Endothelial cell (in vitro differentiated cells): ENCODE measurements at places on chromosomes 16 and 17.

- no peak for DNase-seq
Observed at GRCh38 chr17:8865811-8866210, 1.7 kb downstream of the PIK3R6 start.

GRCh38 chr16:52569701-52570100, 22.8 kb upstream of the TOX3 start:
- no peak for DNase-seq

GRCh38 chr17:56786989-56787482, 46.7 kb downstream of the C17orf67 start:
- DNase-seq = no peak

DNA sequence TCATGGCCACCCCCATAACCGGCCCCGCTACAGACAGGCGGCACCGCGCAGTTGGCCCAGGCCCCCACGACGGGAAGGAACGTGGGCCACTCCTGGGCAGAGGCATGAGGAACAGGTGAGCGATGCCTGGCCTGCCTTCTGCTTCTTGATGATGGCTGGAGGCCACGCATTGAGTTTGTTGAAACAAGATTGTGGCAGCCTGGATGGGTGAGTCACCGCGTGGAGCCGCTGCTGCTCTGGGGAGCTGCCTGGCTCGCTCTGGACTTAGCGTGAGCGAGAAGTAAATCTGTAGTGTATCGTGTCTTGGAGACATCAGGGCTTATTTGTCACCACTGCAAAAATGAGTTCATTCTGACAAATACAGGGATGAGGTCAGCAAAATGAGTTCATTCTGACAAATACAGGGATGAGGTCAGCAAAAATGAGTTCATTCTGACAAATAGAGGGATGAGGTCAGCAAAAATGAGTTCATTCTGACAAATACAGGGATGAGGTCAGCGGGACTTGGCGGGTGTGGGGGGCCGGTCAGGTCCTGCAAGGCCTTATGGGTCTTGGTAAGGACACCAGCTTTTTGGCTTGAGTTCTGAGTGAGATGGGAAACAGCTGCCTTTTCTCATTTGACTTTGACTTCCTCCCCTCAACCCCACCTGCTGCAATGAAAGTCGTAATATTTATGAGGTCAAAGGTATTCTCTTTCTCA, 93.0 kb downstream of the SEC14L1 start:
- DNase-seq = no peak

DNA sequence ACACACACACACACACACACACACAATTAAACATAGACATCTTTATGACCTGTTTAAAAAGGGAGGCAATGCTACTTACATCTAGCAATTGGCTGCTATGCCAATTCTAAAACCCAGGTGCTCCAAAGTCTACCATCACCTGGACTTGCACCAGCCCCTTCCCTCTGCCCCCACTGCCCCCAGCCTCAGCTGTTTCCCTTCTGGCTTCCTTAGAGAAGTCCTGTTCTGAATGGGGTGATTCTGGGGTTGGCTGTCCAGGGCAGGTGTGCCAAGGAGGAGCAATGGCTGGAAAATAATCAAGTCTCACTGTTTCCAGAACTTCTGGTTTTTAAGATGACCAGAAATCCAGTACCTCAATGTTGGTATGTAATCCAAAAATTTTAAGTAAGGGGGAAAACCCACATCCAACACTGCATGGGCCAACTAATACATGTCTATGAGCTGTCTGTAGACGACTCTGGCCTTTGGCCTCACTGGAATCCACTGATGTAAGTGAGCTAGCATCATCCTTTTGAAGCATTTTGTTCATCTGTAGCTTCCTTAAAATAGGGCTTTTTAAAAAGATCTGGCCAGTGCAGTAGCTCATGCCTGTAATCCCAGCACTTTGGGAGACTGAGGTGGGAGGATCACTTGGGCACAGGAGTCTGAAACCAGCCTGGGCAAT, 2.1 kb downstream of the IFT20 start:
- no peak for DNase-seq

DNA sequence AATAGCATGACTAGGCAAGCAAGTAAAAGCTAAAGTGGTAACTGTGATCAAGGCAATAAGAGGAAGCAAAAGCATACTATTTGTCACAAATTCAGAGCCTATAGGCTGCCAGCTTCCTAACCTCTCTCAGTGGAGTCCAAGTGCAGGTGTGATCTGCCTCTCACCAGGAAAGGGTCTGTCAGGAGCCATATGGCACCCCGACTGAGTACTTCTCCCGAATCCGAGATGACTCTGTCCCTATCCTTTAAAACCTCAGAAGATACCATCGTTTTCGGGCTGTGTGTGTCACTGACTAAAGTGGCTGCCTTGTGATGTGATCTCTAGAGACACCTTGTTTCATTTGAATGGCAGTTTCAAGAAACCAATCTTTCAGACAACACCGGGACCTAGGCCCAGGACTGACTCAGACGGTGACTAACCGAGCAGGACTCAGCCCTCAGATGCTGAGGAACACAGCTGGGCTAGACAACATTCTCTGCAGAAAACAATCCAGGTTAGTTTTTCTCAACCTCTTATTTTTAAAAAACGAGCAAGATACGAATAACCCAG, 63.6 kb downstream of the SMG6 start:
- no peak for DNase-seq
